ENCODE measurements at places on chromosomes 1 and 21. TPM values are rescaled to one million over a fixed set of nuclear protein-coding genes. Genes with fewer than 3 reads are reported as not detected.

DNA sequence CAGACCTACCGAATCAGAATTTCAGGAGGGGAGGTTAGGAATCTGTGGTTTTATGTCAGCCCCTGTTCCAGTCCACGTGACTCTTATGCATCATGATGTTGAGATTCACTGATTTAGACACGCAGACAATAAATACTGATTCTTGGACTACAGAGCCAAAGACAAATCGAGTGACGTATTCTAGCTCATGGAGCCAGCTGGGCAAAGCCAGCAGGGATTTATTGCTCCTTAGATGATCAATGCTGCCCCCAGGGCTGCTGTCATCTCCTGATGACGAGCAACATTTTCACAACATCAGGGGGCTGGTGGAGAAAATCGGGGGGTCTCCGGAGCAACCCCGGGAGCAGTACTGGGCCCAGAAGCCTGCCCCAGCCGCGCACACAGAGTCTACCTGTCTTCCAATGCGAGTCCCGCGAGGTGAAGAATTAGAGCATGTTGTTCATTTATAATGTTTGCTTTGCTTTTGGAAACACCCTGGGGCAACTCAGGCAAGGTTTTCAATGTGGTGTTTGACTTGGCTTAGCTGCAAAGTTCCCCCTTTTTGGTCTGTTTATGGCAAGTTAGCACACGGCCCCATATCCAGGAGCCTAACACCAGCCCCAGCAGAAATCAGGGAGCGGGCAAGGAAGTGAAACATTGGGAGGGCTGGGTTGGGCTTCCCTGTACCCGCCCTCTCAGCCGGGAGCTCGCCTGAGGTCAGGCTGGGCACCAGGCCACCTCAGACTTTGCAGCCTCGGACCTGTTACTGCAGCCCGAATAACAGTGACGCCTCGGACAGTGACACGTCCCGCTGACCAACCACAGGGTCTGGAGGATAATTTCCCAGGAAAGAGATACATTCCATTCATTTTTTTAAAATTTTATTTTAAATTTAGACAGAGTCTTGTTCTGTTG lies 19.9 kb upstream of the CLDN14 start:
- no peaks in the 10 kb centered on the region for H3K36me3 ChIP-seq
- no peak for DNase-seq
- H3K4me1 ChIP-seq, result peaks cover 11% of the 10 kb centered on the region
- H3K4me3 ChIP-seq, result no peak overlapping the region
- H3K27me3 ChIP-seq, result peaks cover 27% of the 10 kb centered on the region

TRIM17 gene
- 20.5 TPM for total RNA-seq

- peaks cover 24% of the 10 kb centered on the region for H3K36me3 ChIP-seq
- H3K27ac ChIP-seq, result no peak overlapping the region
- DNase-seq, result no peak
These were observed 46.5 kb downstream of the EDEM3 start for GRCh38 chr1:184708084-184708676.

GRCh38 chr1:237269938-237270337 lies 228.0 kb downstream of the RYR2 start:
- no peak for DNase-seq
- no peaks in the 10 kb centered on the region for H3K27me3 ChIP-seq
- H3K36me3 ChIP-seq, result no peaks in the 10 kb centered on the region
- no peaks in the 10 kb centered on the region for H3K4me1 ChIP-seq
- no peak overlapping the region for H3K4me3 ChIP-seq

DNA sequence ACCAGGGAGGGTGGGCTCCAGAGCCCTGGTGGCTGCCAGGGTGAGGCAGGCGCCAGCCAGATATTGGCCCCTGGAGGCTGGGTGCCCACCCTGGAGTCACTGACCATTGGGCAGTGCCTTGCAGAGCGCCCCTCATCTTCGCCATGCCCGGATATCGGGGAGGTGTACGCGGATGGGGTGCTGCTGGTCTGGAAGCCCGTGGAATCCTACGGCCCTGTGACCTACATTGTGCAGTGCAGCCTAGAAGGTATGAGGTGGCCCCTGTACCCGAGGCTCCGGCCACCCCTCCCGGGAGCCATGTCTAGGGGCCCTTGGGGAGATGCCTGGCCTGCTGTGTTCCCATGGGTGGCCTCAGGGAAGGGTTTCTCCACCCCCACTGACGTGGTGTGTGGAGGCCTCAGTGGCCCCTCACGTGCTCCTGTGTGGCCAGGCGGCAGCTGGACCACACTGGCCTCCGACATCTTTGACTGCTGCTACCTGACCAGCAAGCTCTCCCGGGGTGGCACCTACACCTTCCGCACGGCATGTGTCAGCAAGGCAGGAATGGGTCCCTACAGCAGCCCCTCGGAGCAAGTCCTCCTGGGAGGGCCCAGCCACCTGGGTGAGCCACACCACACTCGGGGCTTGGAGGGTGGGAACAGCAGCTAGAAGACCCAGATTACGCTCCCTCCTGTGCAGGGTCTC lies 30.9 kb downstream of the TRIM11 start:
- no peak for DNase-seq
- H3K27ac ChIP-seq, result no peak overlapping the region
- H3K4me3 ChIP-seq, result no peak overlapping the region

DNA sequence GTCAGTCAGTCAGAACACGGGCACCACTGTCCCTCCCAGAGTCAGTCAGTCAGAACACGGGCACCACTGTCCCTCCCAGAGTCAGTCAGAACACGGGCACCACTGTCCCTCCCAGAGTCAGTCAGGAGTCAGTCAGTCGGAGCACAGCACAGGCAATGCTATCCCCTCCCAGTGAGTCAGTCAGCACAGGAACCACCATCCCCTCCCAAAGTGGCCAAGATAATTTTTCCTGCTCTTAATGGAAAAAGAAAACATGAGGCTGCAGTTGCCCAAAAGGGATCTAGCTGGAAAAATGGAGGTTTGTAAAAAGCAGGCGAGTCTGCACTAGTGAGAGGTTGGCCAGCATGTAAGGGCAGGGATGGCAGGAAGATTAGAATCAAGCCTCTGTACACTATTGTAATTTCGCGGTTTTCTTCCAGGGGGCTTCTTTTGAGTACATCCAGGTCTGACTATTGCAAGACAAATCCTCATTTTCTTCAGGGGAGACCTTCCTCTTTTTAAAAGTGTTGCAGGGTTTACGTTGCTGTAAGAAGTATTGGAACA lies 213.8 kb downstream of the SIPA1L2 start:
- no peaks in the 10 kb centered on the region for H3K4me1 ChIP-seq
- H3K36me3 ChIP-seq, result peaks cover 37% of the 10 kb centered on the region
- no peak overlapping the region for H3K4me3 ChIP-seq
- H3K27me3 ChIP-seq, result no peaks in the 10 kb centered on the region
- DNase-seq, result no peak

SHISAL2A gene
- 0.38 TPM for total RNA-seq

LEPR gene
- total RNA-seq, result 3.0 TPM

WDR64 gene
- not detected for total RNA-seq

Measured in progenitor cell of endocrine pancreas (in vitro differentiated cells).